MM.1S (cell line): ENCODE measurements at places on chromosomes 3 and 15.

DNA sequence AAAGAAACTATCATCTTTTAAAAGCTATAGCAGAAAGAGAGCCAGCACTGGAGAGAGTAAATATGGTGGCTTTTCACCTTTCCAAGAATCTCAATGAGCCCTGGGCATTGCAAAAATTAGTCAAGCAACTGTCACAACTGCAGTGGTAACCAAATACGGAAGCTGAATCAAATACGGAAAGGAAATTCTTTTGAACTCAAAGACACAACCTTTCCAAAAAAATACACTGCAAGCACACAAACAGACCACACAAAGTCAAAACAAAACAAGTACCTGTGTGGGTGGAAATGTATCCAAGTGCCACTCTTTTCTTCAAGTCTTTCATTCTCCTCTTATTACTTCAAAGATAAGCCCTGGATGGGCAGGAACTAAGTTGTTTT, 17.6 kb downstream of the VGLL4 start:
- DNase-seq: no peak

DNA sequence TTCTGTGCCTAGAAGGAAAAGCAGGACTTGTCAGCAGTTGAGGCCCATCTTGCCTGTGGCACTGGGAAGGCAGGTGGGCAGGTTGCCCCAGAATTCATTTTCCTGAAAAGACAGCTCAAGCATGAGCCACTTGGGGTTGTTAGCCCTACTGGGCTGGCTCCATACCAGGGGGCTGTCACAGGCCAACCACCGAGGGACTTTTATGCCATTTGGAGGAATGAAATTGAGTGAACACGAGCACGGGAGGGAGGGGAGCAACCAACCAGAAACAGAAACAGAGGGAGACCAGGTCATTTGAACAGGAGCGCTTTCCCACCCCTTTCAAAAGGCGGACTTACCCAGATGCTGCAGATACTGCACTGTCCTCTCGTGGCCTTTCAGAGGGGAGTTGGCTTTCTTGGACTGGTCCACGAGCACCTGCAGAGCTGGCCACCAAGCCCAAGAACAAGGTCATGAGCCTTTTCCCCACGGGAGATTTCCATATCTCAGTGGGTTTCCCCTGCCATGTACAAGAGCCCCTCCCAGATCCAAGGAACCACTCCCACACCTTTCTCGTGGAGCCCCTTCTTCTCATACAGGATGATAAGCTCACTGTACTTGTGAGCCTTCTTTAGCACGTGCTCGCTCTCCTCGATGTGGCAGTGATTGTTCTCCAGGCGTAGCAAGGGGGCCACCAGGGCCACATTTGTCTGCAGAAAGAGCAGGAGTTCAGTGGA, 9.9 kb upstream of the PLA2G4F start:
- no peak for DNase-seq

- DNase-seq: peak; percentile 85
These were observed 575 bp downstream of the TRPM7 start for GRCh38 chr15:50685976-50686468.

DNA sequence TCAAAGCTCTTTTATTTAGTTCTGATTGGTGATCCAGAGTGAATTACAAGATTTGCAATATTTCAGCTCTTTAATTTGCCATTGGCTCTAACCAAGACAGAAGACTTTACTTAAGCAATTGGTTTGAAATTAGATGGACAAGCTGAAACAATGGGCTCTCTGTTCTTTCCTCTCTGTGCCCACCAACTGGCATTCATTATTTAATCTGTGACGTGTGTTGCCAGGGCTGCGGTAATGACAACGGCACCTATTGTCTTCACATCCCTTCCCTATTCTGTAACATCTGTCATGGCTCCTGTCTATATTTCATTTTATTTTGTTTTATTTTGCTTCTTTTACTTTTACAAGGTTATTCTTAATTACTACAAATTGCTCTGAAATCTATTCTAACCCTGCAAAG, 33.9 kb downstream of the PLD1 start:
- no peak for DNase-seq

GRCh38 chr3:127172211-127172610, 20.7 kb upstream of the PRR23E start:
- DNase-seq: no peak

GRCh38 chr15:33778852-33779251, 189.4 kb upstream of the CHRM5 start:
- no peak for DNase-seq

DNA sequence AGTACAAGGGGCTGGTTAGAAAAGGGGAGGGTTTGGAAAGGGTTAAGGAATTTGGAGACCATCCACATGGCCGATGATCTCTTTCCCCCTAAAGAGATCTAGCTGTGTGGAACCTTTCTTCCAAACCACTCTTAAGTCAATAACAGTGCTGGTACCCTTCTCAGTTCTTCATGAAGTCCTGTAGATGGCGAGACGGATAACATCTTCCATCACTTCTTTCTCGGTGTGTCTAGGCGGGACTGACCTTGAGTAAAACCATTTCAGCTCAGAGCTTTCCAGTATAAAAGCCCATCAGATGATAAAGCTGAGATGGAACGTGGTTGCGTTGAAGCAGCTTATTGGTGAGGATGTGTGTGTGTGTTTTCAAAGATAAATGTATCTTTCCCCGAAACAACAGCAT, 151.5 kb upstream of the BHLHE40 start:
- DNase-seq: no peak

DNA sequence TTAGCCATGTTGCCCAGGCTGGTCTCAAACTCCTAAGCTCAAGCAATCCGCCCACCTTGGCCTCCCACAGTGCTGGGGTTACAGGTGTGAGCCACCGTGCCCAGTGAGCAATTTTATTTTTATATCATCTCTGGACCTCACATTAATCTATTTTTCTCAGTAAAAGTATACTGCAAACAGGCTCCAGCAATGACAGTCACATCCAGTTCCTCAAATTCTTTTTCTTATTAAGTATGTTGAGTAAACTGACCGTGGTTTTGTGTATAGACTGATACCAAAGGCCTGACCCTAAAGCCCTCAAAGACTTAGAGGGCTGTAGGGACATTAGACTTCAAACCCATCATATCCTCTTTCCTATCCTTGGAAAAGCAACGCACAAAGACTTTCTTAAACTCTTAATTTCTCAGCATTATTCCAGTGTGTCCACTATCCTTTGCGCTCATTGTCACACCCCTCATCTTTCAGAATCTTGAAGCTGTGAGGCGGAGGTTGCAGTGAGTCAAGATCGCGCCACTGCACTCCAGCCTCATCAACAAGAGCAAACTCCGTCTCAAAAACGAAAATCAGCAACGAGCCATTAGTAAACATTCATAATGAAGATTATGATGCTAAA, 2.0 kb downstream of the NGLY1 start:
- DNase-seq: no peak

DNA sequence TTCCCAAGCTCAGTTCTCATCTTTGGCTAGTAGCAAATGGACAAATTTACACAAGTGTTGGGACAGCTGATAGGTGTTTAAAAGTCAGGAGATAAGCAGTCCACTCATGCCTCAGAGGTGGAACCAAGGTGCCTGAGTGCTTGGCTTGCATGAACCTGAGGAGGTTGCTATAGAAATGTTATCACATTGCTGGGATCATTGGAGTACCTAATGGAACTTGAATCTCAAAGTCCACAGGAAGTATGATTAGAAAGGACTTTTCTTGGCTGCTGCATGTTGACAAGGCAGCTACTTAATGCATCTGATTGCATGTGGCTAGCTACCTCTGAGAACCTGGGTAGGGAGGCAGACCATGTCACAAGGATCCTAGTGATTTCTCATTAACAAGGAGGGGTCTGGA, 39.5 kb upstream of the C3orf80 start:
- DNase-seq: no peak

- no peak for DNase-seq
These were observed 20.2 kb downstream of the MYZAP start for GRCh38 chr15:57611938-57612337.

- DNase-seq: no peak
These were observed 319.0 kb downstream of the GABRB3 start for GRCh38 chr15:26453914-26454313.
